Caudate nucleus (tissue), 63 donors: ENCODE measurements at places on chromosomes 3 and 15.

DNA sequence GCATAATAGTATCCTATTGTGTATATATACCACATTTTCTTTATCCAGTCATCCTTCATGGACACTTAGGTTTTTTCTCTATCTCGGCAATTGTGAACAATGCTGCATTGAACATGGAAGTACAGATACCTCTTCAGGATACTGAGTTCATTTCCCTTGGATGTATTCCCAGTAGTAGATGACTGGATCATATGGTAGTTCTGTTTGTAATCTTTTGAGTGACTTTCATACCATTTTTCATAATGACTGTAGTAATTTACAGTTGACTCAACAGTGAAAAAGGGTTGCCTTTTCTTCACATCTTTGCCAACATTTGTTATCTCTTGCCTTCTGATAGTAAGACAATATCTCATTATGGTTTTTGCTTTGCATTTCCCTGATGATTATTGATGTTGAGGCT is 21.8 kb downstream of the MYH15 start:
- no peak for DNase-seq

- no peak for DNase-seq
Measured at GRCh38 chr15:52180196-52180835, 10.9 kb downstream of the GNB5 start.

GRCh38 chr3:129226374-129226773 is 23.0 kb upstream of the COPG1 start:
- DNase-seq, result peak; percentile 17

DNA sequence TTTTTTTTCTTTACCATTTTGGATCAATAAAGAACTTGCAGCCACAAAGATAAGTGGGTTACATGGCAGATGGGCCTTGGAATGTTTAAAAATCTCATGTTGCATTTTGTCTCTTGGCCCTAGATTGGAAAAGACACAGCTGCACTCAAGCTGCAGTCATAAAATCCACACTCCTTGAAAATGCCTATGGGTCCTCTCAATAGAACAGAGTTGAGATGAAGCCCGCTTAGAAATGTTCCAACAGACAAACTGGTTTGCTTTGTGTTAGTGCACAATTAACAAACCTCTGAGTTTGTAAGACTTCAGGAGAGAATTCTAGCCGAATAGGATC is 401.2 kb upstream of the CDIN1 start:
- no peak for DNase-seq

GRCh38 chr15:27449941-27450340 is 479.0 kb downstream of the GABRG3 start:
- no peak for DNase-seq

GRCh38 chr3:149713730-149714654 is 38.3 kb downstream of the COMMD2 start:
- no peak for DNase-seq

GRCh38 chr3:73379465-73379864 is 245.3 kb downstream of the PDZRN3 start:
- DNase-seq, result no peak

GRCh38 chr3:182702216-182702615 is 91.1 kb upstream of the ATP11B start:
- no peak for DNase-seq

GRCh38 chr3:124999317-124999716 is 56.5 kb downstream of the HEG1 start:
- DNase-seq, result no peak

DNA sequence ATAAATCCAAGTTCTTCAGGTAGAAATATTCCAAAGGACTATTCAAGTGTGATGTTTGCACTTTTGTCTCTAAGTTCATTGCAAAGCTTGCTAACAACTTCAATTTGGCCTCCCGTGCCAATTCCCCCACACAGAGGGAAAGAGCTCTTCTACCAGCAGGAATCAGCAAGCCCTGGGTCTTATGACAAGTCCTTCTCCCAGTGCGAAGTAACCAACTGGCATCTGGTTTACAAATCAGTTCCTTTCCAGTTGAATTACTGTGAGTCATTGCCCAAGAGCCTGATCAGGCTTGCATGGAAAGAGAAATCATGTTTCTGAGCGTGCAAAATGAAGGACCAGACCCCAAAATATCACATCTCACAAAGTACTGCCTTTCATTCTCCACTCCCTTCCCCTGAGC is 62.7 kb upstream of the SLCO3A1 start:
- no peak for DNase-seq

DNA sequence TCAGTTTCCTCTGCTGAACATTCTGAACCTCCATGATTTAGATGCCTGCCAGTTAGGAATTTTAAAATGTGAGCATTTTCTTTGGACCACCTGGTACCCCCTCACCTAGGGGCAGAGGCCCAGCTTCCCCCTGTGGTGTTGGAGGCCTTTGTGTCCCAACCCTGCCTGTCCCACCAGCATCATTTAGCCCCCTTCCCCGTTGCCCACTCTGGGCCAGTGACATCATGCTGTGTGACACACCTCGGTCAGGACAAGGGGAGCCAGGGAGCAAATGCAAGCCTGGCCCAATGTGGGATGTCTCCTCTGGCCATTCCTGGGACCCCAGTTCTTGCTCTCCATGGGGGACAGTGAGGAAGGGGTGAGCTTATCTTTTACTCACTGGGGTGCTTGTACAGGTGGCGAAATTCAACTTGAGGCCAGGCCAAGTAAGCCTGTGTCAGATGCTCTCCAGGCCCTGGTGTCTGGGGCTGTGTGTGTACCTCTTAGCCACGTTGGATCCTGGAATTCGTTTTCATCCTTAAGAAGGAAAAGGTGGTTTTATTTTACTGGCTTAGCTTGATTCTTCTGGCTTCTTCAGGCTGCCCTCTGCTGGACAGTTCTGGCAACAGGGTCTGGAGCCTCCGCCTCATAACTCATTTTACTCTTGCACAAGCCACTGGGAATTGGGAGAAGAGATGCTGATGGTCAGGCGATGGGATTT is 49.7 kb upstream of the MYZAP start:
- peak; percentile 38 for DNase-seq

GRCh38 chr15:31985607-31986006 is 44.7 kb upstream of the CHRNA7 start:
- DNase-seq, result no peak
